Activated naive CD4-positive, alpha-beta T cell treated with anti-CD3 and anti-CD28 coated beads for 36 hours (primary cell): ENCODE measurements at places on chromosomes 6 and 20.

- no peak for DNase-seq
Observed at GRCh38 chr20:5722927-5723326, 27.3 kb upstream of the SHLD1 start.

- no peak for DNase-seq
Observed at GRCh38 chr6:24076011-24076410, 50.0 kb upstream of the NRSN1 start.

- DNase-seq = no peak
Observed at GRCh38 chr6:3761989-3762270, 10.4 kb upstream of the PXDC1 start.

DNA sequence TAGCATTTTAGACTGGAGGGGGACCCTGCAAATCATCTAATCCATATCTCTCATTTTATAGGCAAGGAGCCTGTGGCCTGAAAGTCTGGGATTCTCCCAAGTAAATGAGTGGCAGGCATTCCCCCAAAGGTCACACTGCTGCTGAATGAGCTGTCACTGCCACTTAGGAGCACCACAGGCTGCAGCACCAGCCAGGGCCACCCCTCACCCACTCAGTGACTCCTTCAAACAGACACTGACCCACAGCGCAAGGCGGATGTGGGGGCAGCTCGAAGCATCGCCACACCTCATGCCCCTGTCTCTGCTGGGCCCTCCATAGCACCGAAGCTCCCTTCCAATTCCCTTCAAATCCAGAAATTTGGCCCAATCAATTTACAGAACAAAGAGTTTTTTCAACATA, 119.9 kb upstream of the ARID1B start:
- no peak for DNase-seq
